Calu3 (cell line): ENCODE measurements at places on chromosomes 6 and 20. TPM values are rescaled to one million over a fixed set of nuclear protein-coding genes. Genes with fewer than 3 reads are reported as not detected.

DNA sequence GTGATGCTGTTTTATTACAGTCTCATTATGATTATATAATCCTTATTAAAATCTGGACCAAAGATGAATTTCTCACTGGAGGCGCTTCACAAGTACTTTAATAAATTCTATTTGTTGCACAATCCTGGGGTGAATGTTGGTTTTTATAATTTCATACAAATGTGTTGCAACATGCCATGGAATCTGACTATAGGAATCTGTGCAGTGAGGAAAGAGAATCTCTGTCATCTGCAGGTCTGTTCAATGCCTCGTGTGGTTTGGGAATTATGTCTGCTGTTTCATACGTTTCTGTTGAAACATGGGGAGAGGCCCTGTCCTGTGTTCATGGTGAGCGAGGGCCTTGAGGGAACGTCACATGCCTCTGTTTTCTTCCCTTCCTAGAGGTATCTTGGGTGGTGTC is 277.3 kb downstream of the CDH4 start:
- no peak overlapping the region for H3K27ac ChIP-seq
- peaks cover 12% of the 10 kb centered on the region for H3K27me3 ChIP-seq

DNA sequence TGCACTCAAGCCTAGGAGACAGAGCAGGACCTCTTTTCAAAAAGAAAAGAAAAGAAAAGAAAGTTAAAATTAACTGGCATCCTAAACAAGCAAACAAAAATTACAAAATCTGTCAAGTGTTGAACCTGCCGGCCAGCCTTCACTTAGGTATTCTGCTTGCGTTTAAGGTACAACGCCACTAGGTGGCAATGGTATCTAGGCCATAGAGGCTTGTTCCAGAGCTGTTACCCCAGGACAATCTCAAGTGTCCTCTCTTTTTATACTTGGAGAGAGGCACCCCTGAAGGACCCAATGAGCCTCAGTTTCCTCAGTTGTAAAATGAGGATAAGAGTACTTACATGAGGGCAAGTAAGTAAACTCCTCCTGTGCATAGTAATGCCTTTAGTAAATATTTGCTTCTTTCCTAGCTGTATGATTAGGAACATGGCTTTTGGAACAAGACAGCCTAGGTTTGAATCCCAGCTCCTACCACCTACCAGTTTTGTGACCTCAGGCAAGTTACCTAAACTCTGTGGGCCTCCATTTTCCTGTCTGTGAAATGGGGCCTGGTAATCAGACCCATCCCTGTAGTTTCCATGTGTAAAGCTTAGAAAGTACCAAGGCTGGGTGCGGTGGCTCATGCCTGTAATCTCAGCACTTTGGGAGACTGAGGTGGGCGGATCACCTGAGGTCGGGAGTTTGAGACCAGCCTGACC is 5.8 kb upstream of the PACSIN1 start:
- peaks cover 35% of the 10 kb centered on the region for H3K27me3 ChIP-seq
- DNase-seq = peak; percentile 78
- no peak overlapping the region for H3K4me3 ChIP-seq
- no peak overlapping the region for H3K27ac ChIP-seq

DNA sequence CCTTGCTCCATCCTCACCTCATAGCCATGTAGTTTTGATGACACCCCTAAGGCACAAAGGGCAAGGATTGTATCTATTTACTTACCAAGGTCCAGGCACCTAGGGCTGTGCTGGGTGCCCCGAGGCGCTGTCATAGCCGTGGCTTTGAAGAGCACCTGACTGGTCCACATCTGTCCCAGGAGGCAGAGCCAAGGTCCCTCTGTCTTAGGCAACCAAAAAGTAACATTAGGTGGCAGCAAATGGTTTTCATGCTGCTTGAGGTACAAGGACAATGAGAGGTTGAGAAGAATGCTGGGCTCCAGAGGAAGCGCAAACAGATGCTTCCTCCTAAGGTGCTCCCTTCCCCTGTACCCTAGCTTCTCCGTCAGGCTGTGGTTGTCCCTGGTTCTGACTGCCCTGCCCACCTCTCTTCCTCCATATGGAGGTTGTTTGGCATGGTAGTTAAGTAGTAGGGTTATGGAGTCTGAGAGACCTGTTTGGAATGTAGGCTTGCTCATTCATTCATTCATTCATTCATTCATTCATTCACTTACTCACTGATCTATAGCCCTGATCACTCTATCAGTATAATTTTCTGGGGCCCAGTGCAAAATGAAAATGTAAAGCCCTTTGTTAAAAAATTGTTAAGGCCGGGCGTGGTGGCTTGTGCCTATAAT is 3.0 kb upstream of the UQCC2 start:
- DNase-seq = no peak
- no peak overlapping the region for H3K4me3 ChIP-seq
- peaks cover 34% of the 10 kb centered on the region for H3K36me3 ChIP-seq
- no peak overlapping the region for H3K27ac ChIP-seq
- H3K27me3 ChIP-seq = no peaks in the 10 kb centered on the region

DNA sequence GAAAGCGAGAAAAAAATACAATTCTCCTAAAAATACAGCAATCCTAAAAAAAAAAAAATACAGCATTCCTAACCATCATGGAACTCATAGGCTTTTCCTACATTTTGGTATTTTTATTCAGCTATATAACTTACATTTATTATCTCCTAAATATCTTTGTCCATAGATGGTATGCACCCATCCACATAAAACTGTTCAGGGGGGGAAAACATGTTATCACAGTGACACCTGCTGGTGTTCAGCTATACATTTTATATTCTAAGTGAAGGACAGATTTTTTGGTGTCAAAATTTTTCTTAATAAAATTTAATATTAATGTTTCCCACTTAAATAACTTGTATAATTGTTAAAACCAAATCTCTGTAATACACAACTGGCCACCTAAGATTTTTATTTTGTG is 58.0 kb downstream of the BLOC1S5 start:
- no peaks in the 10 kb centered on the region for H3K4me1 ChIP-seq
- no peak overlapping the region for H3K27ac ChIP-seq
- no peaks in the 10 kb centered on the region for H3K36me3 ChIP-seq

DNA sequence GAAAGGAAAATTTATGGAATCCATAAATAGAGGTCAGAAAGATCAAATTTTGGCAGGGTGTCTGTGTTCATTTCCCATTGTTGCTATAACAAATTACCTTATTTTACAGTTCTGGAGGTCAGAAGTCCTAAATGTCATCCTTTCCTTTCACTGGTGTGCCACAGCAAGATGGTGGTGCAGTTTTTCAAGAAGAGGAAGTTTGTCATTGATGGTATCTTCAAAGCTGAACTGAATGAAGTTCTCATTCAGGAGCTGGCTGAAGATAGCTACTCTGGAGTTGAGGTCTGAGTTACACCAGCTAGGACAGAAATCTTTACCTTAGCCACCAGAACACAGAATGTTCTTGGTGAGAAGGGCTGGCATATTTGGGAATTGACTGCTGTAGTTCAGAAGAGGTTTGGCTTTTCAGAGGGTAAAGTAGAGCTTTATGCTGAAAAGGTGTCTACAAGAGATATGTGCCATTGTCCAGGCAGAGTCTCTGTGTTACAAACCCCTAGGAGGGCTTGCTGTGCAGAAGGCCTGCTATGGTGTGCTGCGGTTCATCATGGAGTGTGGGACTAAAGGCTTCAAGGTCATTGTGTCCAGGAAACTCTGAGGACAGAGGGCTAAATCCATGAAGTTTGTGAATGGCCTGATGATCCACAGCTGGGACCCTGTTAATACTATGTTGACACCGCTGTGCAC is 7.2 kb upstream of the CCNC start:
- no peaks in the 10 kb centered on the region for H3K27me3 ChIP-seq
- H3K4me3 ChIP-seq = no peak overlapping the region
- no peaks in the 10 kb centered on the region for H3K4me1 ChIP-seq
- DNase-seq = no peak

DNA sequence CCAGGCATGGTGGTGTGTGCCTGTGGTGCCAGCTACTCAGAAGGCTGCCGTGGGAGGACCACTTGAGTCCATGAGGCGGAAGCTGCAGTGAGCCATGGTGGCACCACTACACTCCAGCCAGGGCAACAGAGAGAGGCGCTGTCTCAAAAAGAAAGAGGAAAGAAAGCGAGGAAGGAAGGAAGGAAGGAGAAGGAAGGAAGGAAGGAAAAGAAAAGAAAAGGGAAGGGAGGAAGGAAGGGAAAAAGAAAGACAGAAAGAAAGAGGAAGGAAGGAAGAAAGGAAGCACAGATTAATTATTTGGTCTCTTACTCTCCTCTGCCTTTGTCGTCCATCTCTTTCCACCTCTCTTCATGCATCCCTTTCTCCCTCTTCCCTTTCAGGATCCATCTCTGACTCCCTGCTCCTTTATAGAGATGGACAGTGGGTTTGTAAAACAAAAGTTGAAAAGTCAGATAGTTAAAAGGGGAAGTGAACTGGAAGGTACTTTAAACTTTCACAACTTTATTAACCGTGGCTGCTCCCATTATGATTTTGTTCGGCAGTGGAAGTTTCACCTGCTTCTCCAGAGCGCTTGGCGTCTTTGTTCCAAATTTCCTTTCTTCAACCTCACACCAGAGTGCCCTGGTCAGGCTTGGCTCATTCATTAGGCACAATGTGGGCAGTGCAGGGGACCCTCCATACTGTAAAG is 1.5 kb downstream of the HLA-DQA1 start:
- H3K27me3 ChIP-seq = peaks cover 50% of the 10 kb centered on the region
- no peaks in the 10 kb centered on the region for H3K4me1 ChIP-seq
- no peaks in the 10 kb centered on the region for H3K36me3 ChIP-seq
- H3K4me3 ChIP-seq = no peak overlapping the region
- no peak for DNase-seq
- H3K27ac ChIP-seq = no peak overlapping the region

- H3K4me3 ChIP-seq = no peak overlapping the region
- no peak overlapping the region for H3K27ac ChIP-seq
- H3K27me3 ChIP-seq = no peaks in the 10 kb centered on the region
- no peaks in the 10 kb centered on the region for H3K36me3 ChIP-seq
- no peak for DNase-seq
- H3K4me1 ChIP-seq = no peaks in the 10 kb centered on the region
These were observed 352.1 kb downstream of the MMUT start for GRCh38 chr6:49110916-49111315.

GRCh38 chr20:61744691-61745396 is 320.8 kb downstream of the TAF4 start:
- H3K4me1 ChIP-seq = no peaks in the 10 kb centered on the region
- H3K27me3 ChIP-seq = peaks cover 51% of the 10 kb centered on the region
- no peak for DNase-seq
- H3K36me3 ChIP-seq = no peaks in the 10 kb centered on the region
- H3K27ac ChIP-seq = no peak overlapping the region
- no peak overlapping the region for H3K4me3 ChIP-seq

DNA sequence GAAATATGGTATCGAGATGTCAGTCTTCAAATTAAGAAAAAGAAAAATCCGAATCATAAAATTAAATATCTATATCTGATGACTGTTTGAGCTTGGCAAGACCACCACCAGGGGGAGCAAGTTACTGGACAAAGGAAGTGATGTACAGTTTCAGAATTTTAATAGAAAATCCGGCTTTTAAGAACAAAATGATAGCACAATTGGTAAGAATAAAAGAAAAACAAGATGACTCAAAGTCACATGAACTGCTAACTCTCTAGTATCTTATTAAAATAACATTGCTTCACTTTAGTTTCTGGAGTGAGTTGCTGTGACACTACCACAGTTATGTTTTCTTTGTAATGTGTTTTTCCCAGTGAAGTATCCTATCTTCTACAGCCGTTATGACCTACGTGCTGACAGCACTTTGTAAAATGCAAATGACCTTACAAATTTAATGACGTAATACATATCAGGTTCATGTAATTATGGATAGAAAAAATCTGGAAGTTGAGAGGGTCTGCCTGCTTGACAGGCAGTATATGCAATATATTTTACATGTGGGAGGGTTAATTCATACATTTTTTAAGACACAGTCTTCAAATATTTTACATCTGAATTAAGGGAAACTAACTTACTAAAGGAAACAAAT is 405.3 kb upstream of the HS3ST5 start:
- no peaks in the 10 kb centered on the region for H3K27me3 ChIP-seq
- no peaks in the 10 kb centered on the region for H3K4me1 ChIP-seq
- H3K27ac ChIP-seq = no peak overlapping the region
- peak; percentile 76 for DNase-seq
- H3K36me3 ChIP-seq = no peaks in the 10 kb centered on the region

DNA sequence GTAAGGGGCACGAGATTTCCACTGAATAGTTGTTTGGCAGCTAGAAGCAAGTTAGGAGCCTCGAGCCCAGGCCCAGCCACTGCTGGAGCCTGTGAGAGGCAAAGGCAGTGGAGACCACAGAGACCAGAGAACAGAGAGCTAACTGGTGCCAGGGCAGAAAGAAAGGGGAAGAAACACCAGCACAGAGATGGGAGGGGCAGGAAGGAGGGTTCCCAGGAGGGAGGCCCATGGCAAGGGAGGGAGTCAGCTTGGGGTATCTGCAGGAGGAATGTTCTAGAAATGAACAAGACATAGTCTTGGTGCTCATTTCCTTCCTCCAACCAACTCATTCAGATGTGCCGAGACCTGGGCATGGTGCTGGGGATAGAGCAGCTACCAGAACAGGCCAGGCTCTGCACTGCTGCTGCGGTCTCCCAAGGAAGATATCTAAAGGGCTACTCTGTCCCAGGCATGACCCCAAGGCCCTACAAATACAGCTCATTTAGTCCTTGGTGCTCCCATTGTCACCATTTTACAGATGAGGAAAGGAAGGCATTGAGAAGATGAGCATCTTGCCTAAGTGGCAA is 10.7 kb downstream of the ANGPT4 start:
- DNase-seq = no peak
- no peaks in the 10 kb centered on the region for H3K36me3 ChIP-seq
- no peaks in the 10 kb centered on the region for H3K4me1 ChIP-seq
- no peak overlapping the region for H3K27ac ChIP-seq
- H3K27me3 ChIP-seq = peaks cover 10% of the 10 kb centered on the region
- H3K4me3 ChIP-seq = no peak overlapping the region

DNA sequence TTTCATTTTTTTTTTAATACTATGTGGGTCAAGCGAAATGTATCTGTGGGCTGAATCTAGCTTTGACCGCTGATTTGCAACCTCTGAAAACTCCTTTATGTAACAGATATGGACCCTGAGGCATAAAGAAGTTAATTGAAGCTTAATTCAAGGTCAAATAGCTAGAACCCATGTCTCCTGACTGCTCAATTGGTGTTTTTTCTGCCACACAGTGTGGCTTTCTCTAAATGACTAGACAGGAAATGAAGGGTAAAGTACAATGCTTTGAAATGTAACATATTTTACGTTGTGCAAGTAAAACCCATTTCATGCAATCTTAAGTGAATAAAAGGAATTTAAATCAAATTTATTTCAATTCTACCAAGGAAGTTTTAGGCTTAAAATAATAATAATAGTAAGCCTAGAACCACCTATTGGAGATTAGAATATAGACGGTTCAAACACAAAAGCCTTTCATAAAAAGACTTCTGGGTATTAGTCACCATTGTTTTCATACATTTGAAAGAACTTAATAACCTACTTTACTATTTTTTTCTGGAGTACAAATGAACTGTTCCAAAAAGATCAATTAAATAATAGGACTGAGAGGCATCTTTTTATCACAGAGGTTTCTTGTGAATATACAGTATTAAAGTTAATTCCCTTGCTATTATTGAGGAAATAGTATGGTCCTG is 279.8 kb downstream of the EPHA7 start:
- no peak overlapping the region for H3K4me3 ChIP-seq
- H3K36me3 ChIP-seq = no peaks in the 10 kb centered on the region
- H3K27me3 ChIP-seq = no peaks in the 10 kb centered on the region
- no peak for DNase-seq
- no peaks in the 10 kb centered on the region for H3K4me1 ChIP-seq

Gene MUC22
- total RNA-seq = not detected in 2 replicates

Gene GPLD1
- 2.0 and 3.5 TPM in 2 replicates for total RNA-seq

Gene GRIK2
- 3.3 and 3.7 TPM in 2 replicates for total RNA-seq

Gene MMP24
- total RNA-seq = 5.8 and 8.2 TPM in 2 replicates

Gene GNMT
- 0.45 TPM in 1 of 2 replicates, not detected in the other for total RNA-seq

Gene SLC35D3
- total RNA-seq = not detected in 2 replicates
